Stimulated activated CD8-positive, alpha-beta memory T cell treated with anti-CD3 and anti-CD28 coated beads, Interleukin-2, amount 100 ng/mL, for 1 hour (primary cell): ENCODE measurements at places on chromosomes 5 and 9.

DNA sequence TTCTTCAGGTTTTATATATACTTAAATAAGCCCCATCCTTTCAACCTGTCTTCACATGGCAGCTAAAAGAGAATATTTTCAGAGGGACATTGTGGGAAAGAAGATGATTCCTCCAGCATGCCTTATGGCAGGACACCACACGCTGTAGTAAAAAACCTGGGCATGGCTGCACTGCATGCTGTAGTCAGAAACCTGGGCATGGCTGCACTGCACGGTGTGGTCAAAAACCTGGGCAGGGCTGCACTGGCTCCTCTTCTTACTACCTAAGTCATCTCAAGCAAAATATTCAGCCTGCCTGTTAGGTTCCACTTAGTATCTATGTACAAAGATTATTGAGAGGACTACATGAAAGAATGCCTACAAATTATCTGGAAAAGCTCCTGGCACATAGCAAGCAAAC, 153.6 kb downstream of the BRINP1 start:
- no peak for DNase-seq

DNA sequence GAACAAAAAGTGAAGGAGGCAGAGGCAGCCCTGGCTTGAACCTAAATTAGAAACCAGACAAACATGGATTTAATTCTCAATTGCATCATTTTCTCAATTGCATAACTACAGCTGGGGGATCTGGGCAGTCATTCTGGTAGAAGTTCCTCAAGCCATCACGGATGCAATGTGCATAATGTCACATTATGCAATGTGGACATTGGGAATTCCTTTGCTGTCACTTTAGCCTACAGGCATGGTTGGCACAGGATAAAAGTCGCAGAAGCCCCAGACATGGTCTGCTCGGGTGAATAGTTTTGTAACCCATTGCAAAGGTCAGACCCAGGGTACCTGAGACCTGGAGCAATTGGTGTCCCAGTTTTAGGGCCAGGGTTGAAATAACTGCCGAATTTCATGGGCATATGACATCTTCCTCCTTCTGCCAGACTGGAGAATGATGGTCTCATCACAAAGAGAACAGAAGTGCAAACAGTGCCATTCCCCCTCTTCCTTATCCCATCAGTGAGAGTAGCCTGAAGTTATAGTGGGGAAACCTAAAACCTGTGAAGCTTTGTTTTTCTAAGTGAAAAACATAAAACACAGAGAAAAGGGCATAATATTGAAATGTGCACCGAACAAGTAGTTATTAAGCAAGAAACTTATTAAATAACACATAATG, 290.8 kb downstream of the MSX2 start:
- DNase-seq, result no peak

GRCh38 chr5:54273715-54274114, 36.7 kb downstream of the ARL15 start:
- no peak for DNase-seq

DNA sequence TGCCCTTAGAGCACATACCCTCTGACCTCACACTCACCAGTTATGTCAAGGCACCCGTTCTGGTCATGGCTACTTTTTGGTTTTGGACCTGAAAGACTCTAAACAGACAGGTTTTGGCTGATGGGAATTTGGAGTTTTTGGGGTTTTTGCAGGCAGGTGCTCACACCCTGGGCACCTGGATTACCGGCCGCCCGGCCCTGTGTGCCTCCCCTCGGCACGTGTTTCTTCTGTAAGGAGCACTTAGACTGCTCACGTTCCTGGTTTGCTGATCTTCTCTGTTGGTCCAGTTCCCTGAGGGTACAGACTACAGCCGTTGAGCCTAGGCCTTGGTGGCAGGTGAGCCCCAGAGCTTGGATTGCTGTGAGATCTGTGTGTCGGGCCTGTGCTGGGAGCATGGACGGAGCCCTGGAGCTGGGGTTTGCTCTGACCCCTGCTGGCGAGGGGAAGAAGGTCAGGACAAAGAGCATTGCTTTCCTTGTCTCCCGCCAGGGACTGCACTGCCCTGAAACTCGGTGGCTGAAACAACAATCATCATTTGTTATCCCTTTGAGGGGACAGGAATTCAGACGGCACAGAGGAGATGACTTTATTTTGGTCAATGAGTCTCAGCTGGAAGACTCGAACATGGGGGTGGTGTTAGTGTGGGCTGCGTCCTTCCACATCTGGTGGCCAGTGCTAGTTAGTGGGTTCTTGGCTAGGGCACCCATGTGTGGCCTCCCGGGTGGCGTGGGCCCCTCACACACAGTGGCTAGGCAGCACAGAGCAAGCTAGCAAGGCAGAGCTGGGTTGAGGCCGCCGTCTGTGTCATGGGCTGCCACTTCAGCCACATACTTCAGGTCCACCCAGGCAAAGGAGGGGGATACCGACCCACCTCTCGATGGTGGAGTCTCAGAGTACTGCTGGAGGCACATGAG, 76.4 kb downstream of the EHMT1 start:
- no peak for DNase-seq

DNA sequence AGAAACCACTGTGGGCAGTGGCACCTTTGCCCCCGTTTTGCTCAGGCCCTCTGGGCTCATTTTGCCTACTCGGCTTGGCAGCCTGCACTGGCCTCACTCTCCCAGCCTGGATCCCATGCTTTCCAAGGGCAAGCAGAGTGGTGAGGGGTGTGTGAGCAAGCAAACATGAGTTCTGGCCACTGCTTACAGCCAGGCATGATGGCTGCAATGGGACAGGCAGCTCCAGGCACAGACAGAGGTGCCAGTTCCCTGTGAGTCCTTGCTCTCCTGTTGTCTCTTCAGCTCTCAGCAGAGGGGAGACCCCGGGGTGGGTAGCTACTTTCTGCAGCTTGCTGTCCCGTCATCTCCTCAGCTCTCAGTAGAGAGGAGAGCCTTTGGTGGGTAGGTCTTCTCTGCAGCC, 35.2 kb upstream of the TYRP1 start:
- no peak for DNase-seq

DNA sequence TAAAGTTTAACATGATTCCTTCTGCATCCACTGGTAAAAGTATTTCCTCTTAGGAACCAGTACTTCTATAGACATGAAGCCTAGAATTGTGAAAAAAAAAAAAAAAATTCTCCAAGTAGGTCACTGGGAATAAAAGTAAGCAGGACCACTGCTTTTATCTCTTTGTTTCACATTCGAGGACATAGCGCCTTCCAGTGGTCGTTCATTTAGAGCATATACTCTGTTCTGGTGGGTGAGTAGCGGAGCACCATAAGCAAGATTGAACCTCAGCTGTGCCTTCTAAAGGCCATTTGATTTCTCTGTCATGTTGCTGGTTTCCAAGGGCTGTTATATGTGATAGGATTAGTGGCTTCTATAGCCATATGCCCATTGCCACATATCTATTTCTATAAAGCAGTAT, 393.1 kb downstream of the TMEM232 start:
- no peak for DNase-seq

GRCh38 chr5:39415201-39415600, 9.6 kb downstream of the DAB2 start:
- DNase-seq, result no peak

- no peak for DNase-seq
Measured at GRCh38 chr5:53253421-53253871, 143.9 kb upstream of the MOCS2 start.

DNA sequence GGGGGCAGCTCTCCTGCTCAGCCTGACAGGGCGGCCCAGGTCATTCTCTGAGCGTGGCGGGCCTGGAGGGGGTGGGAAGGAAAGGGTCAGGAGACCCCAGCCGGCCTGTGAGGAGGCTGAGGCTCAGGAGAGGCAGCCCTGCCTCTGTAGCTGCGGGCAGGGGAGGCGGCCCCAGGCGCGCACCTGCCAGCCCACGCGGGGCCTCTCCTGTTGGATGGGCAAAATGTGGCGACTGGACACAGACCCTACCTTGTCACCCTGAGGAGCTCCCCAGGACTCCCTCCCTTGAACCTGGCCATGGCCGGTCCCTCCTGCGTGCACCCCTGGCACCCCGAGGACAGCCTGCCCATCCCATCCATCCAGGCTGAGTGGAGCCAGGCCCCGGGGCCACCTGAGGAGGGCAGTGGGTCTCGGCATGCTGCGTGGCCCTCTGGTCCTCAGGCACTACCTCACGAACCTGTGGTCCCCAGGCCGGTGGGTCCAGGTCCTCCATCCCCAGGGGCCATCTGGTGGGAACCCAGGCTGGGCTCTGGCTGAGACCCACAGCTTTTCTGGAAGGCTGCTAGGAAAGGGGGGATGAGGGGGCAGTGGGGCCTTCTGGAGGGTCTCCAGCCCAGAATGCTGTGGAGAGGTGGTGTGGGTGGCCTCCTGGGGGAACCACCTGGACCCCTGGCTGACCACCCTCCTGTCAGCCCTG, 15.1 kb upstream of the NRARP start:
- no peak for DNase-seq
